ENCODE measurements at places on chromosomes 4 and X.

- DNase-seq: no peak
Observed at GRCh38 chrX:96474029-96474740, 210.5 kb upstream of the DIAPH2 start.

- no peak for DNase-seq
Observed at GRCh38 chr4:112036886-112037285, 108.4 kb upstream of the FAM241A start.

- no peak for DNase-seq
Observed at GRCh38 chr4:140098455-140099160, 55.4 kb downstream of the MAML3 start.

- DNase-seq: no peak
Observed at GRCh38 chr4:123265443-123265842, 131.2 kb upstream of the SPRY1 start.

DNA sequence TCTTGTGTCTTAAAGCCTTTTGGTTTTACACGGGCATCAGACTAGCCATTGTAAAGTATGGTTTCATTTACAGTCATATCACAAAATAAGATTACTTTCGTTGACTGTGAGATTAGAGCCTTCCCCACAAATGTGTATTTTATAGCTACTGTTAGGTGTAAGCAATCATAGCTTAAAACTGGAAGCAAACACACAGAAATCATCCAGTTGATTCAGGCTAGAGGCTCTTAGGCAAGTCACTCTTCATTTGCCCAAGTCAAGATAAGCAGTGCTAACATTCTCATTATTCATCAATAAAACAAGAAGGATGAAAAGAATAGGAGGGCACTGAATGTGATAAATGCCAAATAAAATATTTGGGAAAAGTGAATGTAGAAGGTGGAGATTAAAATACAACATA lies 448.7 kb upstream of the FAM241A start:
- no peak for DNase-seq

- DNase-seq: no peak
Observed at GRCh38 chrX:124771292-124771691, 424.9 kb downstream of the SH2D1A start.

DNA sequence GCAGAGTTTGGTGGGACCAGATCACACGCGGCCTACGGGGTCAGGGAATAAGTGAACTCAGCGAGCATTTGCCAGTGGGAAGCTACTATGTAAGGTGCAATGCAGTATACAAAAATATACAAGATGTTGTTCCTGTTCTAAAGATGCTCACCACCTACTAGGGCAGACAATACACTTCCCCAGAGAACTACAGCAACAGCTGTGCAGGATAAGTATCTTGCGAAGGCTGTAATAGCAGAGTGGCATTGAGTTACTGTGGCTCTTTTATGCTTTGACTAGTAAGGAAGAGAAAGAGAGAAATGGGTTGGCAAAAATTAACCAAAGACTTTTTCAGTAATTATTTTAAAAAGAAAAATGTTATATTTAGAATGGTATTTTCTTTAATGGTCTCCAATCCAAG lies 61.2 kb downstream of the CDS1 start:
- no peak for DNase-seq

GRCh38 chr4:8347660-8348059 lies 78.1 kb downstream of the HTRA3 start:
- DNase-seq: no peak

DNA sequence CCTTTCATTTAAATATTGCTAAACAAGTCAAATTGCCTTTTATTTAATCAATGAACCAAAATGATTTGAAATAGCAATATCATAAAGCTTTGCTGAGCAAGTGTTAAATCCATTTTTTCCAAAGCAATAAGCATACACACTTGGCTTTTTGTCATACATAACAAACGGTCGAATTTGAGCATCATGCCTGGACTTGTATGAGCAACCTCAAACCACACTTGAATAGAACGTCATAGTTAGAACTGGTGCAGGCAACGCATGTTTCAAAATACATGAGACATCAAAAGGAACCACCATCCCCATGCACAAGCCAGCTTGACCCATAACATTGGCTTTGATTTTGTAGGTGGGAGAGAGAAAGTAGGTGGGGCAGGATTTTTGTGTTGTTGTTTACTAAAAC lies 812.3 kb upstream of the FRG1 start:
- no peak for DNase-seq

DNA sequence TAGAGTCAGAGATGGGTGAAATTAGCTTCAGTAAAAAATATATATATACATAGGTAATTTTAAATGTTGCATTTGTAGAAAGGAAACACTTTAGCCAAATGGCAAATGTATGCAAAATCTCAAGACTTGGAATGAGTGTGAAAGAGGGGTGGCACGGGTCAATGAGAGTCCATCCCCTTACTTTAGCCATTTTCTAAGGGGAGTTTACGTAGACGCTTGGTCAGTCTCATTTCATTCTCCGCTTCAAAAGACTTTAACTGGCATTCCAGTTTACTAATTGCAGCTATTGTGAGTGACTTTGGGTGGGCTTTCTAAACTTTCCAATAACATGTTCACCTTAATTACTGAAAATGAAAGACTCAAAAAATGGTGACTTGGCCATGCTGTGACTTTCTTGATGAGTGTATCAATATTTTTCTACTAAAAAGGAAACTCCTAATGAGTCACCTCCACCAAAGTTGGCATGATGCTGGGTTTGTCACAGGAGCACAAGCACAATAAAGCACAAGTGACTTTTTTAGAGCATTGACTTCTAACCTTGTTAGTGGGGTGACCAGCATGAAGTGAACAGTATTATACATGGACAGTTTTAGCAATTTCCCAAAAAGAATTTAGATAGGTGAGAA lies 356.0 kb upstream of the RASGEF1B start:
- no peak for DNase-seq
